ENCODE measurements at places on chromosomes 1 and 21.

DNA sequence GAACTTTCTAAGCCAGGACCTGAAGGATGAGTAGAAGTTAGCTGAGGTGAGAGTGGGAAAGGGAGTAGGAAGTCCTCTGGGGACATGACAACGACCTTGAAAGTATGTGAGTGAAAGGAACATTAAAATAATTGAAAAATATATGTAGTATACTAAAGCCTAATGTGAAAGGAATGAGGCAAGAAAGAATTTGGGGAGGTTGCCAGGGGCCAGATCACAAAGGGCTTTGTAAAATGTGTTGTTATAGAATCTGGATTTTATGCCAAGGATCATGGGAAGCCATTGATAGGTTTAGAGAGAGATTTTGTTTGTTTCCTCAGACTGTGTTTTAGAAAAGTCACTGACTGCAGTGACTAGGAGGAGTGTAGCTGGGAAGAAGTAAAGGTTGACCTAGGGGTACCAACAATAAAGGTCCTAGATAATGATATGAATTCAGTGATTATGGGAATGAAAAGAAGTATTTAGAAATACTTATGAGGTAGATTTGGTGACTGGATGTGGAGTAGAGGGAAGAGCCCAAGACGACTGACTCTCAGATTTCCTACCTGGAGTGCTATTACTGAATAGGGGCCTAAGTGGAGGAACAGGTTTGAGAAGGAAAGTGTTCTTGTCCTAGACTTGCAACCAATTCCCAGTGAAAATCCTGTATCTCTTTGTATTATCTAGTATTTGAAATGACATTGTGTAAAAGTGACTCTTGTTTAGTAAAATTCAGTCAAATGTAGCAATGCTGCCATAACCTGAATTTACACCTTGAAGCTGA is 179.8 kb downstream of the PHTF1 start:
- DNase-seq: no peak

GRCh38 chr21:45365608-45366241 is 39.2 kb upstream of the COL18A1 start:
- DNase-seq: peak; percentile 89

- no peak for DNase-seq
These were observed 64.3 kb downstream of the EVA1C start for GRCh38 chr21:32476661-32477423.

GRCh38 chr1:37189111-37189510 is 154.8 kb upstream of the GRIK3 start:
- DNase-seq: peak; percentile 25

GRCh38 chr1:34745666-34746065 is 9.2 kb upstream of the GJB5 start:
- DNase-seq: no peak

DNA sequence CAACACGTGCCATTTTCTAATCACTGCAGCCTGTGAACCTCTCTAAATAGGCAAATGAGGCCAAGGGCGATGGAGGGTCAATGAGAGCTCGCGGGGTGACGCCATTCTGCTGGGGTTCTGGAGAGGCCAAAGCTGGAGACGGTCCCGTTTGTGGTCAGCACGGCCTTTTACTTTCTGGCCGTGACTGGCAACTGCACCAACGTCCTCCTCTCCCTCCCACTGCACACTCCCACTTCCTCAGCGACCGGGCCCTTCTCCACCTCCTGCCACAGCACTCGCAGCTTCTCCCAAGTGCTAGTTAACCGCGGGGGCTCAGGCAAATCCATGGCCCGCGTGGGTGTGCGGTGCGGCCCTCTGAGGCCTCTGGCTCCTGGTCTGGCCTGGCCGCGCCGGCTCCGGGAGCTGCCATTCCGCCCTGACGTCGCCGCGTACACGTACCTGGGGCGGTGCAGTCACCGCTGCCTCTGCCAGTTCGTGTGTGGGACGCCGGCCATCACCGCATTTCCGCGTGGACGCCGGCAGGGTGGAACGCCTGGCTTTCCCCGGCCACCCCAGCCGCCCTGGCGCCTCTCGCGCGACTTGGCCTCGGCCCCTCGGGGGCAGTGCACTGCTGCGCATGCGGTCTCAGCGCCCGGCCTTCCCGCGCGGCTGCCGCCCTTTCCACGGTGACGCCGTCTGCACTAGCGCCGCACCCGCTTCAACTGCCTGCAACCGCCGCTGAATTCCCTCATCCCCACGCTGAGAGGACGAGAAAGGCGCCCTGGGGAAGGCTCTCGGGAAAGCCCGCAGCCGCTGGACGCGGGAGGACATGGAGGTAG is 18.2 kb downstream of the OR2C3 start:
- peak; percentile 31 for DNase-seq

DNA sequence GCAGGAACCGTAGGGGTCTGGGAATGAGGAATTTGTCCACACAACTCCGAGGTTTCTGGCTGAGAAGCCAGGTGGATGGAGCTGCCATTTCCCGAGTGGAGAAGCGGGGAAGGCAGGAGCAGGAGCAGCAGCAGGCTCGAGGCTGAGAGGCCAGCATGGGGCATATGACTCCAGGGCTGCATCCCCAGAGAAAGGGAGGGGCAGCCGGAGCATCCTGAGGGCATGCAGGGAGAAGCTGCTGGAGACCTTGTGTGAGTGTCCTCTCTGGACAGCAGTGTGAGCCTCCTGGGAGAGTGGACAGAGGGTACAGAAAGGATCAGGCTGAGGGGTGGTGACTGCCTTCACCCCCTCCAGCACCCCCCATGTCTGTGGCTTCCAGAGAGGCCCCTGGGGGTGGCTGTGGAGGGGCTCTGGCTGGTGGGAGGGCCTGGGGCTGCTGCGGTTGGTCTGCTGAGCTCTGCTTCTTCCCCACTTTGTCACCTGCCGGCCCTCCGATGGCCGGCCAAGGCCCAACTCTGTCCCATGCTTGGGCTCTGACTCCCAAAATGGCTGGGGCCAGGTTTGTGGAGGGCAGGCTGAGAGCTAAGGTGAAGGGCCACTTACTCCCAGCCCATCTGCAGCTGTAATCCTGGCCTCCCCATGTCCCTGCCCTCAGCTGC is 633.1 kb downstream of the MATN1 start:
- DNase-seq: no peak

Measured in GM23338 (cell line).